Activated CD8-positive, alpha-beta memory T cell treated with anti-CD3 and anti-CD28 coated beads for 1 hour (primary cell): ENCODE measurements at places on chromosomes 3 and 15.
A peak's percentile ranks its signal among the peaks of the same experiment; 100 is the strongest.

DNA sequence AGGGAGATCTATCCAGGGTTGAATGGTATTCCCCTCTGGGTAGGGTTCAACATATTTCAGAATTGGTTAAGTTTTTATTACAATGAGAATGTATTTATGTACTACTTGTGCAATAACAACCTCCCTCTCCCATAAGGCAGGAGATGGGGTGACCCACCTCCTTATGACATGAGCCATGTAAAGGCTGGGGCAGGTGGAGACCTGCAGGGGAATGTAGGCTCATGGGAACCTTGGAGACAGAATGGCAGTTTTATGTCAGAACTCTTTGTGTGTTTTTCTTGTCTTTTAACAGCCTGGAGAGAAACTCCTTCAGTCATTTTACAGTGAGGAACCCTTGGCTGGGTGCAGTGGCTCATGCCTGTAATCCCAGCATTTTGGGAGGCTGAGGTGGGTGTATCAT, 24.6 kb upstream of the INSYN1 start:
- no peak for DNase-seq

DNA sequence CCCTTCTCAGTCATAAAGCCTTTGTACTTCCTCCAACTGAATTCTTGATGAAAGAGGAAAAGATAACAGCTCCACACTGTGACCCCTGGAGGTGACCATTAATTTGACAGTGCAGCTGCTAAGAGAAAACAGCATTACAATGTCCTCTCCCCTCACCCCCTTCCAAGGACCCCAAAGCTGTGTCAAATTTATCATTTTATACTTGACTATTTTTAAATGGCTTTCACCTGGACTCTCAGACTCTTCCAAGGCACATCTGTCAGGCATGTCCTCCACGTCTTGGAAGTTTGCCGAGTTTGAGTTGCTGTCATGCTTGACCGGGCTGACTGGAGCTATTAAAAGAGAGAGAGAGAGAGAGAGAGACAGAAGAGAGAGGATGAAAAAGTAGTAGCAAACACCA, 236.5 kb downstream of the WDR72 start:
- DNase-seq, result no peak

DNA sequence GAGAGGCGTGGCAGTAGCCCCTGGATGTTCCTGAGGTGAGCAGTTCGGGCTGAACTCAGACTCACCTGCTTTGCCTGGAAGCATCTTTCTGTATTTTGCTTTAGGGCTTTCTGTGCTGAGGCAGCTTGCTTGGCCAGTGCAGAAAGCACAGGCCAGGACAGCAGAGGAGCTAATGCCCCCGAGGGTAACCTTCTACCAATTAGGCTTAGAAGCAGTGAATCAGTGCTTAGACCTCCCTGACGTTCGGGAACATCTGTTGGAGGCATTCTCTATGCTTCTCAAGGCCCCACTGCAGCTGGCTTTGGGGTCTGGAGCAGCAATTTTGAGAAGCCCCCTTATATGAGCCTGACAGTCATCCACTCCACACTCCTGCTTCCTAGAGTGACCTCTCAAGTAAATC, 350.7 kb upstream of the PROK2 start:
- no peak for DNase-seq

GRCh38 chr15:71127083-71127482, 11.8 kb downstream of the THSD4 start:
- DNase-seq, result no peak

GRCh38 chr3:155701882-155702465, 42.9 kb downstream of the PLCH1 start:
- DNase-seq, result no peak

GRCh38 chr15:82890995-82891390, 61.5 kb downstream of the HOMER2 start:
- no peak for DNase-seq

- no peak for DNase-seq
Observed at GRCh38 chr3:195708061-195708460, 12.7 kb upstream of the MUC20 start.

- no peak for DNase-seq
Observed at GRCh38 chr3:132535575-132536441, 61.3 kb upstream of the ACKR4 start.

- no peak for DNase-seq
Observed at GRCh38 chr15:37485056-37485455, 384.7 kb upstream of the MEIS2 start.

DNA sequence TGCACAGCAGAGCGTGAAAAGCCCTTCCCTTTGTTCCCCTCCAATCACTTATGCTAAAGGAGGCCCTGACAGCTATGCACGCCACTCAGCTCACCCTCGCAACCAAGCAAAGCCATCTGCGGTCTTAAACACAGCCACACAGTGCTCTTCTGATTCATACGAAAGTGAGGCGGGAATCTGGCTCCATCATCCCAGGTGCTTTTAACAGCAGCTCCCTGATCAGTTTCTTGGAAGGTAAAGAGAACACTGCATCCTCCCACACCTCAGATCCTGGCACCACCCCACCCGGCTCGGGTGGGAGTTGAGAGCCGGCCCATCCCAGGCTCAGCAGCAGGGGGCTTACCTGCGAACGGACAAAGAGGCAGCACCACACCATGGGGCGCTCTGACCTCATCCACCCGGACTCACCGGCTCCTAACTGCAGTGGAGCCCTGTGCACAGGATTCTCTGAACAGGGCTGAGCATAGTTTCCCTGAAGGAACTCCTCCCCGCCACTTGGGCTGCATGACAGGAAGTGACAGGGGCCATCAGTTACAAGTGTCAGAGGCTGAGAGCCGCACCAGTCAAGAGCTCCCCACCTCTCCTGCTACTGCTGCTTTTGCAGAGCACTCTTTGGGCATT, 114.3 kb upstream of the ARHGEF3 start:
- DNase-seq, result peak; percentile 50

DNA sequence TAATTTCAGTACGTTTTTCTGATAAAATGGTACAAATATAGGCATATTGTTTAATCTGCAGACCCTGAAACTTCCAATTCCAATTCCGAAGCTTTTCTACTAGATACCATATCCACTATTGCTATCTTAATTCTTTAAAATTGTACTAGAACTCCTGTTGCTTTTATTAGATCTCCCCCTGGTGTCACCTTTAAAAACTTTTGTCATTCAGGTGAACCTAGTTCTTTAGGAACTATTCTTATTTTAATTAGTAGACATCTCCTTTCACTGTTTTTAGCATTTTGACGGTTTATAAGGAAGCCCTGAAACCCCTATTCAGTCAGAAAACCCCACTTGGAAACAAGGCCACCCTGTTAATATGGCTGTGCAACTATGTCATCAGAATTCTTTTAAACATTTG, 22.3 kb downstream of the C2CD4B start:
- no peak for DNase-seq

- DNase-seq, result no peak
Observed at GRCh38 chr3:47003056-47003410, 23.6 kb downstream of the NBEAL2 start.

GRCh38 chr3:47652142-47652541, 73.5 kb upstream of the CSPG5 start:
- DNase-seq, result no peak

DNA sequence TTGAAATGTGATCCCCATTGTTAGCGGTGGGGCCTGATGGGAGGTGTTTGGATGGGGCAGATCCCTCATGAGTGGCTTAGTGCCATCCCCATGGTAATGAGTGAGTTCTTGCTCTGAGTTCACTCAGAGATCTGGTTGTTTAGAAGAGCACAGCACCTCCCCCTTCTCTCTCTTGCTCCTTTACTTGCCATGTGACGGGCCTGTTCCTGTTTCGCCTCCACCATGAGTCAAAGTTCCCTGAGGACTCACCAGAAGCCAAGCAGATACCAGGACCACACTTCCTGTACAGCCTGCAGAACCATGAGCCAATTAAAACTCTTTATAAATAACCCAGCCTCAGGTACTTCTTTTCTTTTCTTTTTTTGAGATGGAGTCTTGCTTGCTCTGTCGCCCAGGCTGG, 46.6 kb downstream of the ANP32A start:
- no peak for DNase-seq

DNA sequence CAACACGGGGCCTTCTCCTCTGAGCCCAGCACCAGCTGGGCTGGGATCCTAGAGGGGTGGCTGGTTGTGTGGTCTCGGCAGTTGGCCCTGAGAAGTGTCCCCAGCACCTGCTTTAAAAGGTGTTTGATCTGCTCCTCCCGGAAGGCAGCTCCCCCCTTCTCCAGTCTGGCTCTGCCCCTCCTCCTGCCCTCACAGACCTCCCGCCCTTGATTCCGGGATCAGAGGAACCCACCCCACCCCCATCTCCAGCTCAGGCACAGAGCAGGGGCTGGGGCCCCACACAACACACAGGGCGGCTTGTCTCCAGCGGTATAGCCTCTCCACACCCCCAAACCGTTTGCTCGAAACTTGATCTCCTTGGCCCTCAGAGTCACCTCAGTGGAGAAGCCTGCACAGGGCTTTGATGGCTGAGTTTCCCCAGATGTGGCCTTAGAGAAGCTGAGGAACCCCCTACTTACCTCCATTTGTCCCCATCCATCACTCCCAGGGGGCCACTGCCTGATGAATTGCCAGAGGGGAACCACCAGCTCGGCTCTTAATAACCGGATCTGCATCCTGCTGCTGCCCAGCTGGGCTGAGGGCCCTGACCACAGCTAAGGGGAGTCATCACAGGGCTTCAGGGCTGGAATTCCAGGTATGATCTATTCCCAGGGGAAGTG, 6.4 kb upstream of the STRA6 start:
- DNase-seq, result no peak

- DNase-seq, result no peak
Observed at GRCh38 chr15:80485370-80486164, 81.4 kb downstream of the ARNT2 start.

DNA sequence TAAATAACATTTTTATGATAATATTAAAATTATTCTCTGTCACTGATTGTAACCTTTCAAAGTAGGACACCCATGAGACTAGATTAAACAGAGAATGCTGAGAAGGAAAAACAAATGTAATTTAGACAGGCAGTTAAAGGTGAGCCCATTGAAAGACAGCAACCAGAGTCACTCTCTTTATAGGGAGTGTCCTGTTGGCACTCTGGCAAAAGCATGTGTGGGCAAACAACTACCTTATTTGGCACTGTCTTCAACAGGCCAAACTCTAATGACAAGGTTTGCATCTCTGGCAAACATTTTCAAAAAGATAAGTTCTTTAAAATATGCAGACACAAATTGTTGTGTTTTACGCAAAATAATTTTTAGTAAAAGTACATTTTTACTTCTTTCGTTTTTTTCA, 29.8 kb downstream of the NFKBIZ start:
- DNase-seq, result no peak

DNA sequence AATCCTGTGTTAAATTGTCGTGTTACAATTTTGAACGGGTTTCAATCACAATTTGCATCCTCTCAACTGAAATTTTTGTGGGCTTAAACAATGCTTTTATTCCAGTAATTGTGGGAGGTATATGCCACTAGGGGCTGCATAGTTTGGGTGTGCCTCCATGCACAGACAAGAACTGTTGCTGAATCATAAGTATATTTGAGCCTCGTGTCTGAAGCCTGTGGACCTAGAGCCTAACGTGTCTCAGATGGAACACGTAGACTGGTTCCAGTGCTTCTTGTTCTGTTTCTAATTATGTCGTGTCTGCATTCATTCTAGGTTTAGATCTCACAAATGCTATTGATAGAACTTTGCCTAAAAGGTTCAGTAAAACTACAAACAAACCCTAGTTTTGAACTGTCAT, 363.4 kb downstream of the RBMS3 start:
- no peak for DNase-seq

DNA sequence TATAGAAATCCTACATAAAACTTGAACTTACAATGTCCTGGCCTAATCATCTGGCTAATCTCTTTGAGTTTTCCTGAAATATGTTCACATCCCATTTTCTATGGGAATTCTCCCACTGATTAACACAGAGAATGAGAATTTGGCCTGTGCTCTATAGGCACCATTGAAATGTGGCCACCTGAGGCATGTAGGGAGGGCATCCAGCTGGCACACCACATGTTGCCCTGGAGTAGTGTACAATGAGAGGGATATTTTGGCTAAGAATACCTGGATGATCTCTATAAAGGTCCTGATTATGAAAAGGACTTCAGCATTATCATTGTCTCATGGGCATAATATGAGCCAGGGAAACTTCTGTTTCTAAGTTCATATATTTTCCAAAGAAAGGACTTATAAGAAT, 324.0 kb downstream of the ZBTB20 start:
- no peak for DNase-seq

DNA sequence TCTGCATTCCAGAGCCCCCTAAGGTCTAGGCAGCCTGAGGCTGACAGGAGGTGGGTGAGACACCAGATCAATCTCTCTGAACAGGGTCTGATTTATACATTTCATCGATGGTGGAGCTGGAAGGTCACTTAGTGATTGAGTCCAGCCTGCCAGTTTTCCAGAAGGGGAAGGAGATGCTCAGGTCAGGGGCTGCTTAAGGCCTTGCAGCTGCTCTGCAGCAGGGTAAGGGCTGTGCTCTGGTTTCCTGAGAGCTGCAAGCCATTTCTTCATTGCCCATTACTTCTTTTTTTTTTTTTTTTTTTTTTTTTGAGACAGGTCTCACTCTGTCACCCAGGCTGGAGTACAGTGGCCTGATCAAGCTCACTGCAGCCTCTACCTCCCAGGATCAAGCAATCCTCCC, 10.7 kb downstream of the TADA3 start:
- no peak for DNase-seq

GRCh38 chr3:127886956-127887231, 28.1 kb upstream of the KBTBD12 start:
- DNase-seq, result no peak

- DNase-seq, result no peak
Observed at GRCh38 chr3:98376631-98377030, 13.8 kb upstream of the OR5K3 start.

DNA sequence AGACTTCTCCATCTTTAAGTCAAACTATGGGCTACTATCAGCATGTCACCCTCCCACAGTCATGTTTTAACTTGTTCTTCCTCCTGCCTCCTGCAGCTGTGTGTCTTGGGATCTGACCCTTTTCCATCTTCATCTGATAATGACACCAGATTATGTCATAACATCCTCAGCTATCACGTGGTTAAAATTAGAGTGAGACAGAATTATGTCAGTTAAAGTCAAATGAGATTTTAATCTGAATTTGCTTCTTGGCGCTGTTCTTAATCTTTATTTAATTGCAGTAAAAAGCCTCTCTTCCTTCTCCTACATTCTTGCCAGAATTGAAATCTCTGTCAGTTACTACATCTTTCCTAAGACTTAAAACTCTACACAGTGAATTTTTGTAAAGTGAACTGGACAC, 107.2 kb downstream of the ARPP21 start:
- no peak for DNase-seq

DNA sequence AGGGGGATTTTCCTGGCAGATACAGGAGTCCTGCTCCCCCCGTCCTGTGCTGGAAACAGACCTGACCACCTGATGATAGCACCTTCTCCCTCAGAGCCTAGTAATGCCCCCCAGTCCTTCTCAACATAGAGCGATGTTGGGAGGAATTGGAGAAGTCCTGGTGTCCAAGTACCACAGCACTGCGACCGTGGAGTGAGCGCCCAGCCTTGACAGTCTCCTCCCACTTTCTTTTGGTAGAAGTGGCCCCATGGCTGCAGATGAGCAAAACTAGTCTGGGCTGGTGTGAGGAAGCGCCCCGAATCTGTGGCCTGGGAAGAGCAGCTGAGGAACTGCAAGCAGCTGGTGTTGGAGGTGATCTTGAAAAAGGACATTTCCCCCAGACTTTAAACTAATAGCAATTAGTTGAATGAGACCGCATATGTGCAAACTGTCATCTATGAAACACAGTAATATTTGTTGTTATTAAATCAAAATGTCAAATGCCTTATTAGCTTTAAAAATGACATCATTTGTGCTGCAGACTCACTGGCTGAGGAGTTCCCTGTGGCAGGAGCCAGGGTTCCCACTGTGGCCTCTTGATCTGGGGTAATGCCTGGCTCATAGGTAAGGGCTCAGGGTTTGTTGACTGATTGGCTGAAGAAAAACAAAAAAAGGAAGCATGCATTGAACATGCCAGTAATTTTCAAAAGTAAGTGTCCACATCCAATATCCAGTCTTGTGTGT, 121.8 kb downstream of the CACNA2D3 start:
- DNase-seq, result no peak
